ENCODE measurements at places on chromosomes 4 and X.

DNA sequence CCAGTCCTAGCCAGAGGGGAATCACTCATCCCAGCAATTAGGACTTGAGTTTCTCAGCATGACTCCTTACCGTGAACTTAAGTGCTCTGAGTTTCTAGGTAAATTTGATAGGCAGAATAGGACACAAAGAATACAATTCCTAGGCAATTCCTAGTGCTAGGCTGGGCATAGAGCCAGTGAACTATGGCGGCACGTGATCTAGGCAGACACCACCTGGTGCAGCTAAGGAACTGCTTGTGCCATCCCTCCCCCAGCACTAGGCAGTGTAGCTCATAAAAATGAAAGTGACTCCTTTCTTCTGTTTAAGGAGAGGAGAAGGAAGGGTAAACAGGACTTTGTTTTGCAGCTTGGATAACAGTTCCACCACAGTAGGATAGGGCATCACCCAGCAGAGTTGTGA is 736.3 kb upstream of the PCDH7 start:
- no peak for DNase-seq

DNA sequence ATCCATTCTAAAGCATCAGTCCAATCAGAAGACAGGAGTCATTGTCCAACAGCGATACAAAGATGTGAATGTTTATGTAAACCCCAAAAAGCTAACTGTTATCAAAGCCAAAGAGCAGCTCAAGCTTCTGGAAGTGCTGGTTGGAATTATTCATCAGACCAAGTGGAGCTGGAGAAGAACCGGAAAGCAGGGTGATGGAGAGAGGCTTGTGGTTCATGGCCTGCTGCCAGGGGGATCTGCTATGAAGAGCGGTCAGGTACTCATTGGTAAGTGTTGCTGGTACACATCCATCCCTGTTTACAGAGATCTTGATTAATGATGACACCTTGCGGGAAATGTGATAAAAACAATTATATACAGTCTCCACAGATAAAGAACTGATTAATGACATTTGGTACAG is 11.0 kb downstream of the INTU start:
- DNase-seq, result no peak

GRCh38 chr4:154595807-154596206 is 5.3 kb upstream of the FGA start:
- no peak for DNase-seq

DNA sequence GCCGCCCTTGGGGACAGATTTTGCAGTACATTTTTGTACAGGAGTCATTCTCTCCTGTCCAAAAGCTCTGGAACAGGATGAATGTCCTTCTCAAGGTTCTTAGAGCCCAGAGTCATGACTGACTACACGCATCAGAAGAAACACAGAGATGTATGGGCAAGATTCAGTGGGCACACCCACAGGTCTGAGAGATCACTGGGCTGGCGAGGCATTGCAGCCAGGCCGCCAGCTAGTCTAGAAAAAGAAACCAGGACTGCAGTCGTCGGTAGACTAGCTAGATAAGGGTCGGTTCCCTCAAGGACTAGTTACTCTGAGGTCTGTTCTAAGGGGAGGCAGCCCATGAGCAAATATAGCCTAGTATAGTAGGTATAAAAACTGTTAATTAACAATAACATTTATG is 19.8 kb downstream of the GBA3 start:
- no peak for DNase-seq

DNA sequence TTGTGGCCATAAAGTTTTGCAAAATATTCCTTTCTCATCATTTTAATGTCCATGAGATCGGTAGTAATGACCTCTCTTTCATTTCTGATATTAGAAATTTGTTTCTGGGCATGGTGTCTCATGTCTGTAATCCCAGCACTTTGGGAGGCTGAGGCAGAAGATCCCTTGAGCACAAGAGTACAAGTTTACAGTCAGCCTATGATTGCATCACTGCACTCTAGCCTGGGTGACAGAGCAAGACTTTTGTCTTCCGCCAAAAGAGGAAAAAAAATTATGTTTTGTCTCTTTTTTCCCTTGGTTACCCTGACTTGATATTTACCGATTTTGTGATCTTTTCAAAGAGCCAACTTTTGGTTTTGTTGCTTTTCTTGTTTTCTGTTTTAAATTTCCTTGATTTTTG is 10.8 kb upstream of the NKAP start:
- DNase-seq, result no peak

GRCh38 chr4:77155631-77156452 is 1.2 kb upstream of the CCNG2 start:
- DNase-seq, result no peak

- no peak for DNase-seq
Observed at GRCh38 chr4:66704243-66704642, 841.1 kb downstream of the CENPC start.

GRCh38 chr4:41098093-41099048 is 116.0 kb downstream of the APBB2 start:
- no peak for DNase-seq

DNA sequence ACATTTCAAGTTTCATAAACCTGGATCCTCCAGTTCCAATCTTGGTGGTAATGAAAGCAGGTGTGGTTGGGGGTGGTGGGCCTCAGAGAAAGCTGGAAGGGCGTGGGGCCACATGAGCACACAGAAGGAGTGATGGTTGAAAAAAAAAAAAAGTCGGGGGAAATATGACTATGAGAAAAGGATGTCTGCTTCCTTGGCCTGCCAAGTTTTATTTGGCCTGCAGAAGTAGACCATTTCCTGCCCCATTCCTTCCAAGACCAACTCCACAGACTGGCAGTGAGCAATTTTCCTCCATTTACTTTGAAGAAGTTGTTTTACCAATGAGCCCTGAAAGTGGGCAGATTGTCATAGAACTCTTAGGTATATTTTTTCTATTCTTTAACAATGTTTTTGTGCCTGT is 43.3 kb downstream of the LNX1 start:
- no peak for DNase-seq

GRCh38 chr4:189850239-189850856 is 90.3 kb upstream of the FRG1 start:
- DNase-seq, result no peak

DNA sequence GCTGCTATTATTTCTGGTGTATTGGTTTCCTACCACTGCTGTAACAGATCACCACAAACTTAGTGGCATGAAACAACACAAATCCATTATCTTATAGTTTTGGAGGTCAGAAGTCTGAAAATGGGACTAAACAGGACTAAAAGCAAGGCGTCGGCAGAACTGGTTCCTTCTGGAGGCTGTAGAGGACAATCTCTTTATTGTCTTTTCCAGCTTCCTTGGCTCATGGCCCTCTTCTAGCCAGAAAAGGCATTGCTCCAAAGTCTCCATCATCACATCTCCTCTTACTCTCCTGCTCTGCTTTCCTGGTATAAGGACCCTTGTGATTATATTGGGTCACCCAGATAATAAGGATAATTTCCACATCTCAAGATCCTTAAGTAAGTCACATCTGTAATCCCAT is 121.9 kb downstream of the CLCN4 start:
- no peak for DNase-seq

DNA sequence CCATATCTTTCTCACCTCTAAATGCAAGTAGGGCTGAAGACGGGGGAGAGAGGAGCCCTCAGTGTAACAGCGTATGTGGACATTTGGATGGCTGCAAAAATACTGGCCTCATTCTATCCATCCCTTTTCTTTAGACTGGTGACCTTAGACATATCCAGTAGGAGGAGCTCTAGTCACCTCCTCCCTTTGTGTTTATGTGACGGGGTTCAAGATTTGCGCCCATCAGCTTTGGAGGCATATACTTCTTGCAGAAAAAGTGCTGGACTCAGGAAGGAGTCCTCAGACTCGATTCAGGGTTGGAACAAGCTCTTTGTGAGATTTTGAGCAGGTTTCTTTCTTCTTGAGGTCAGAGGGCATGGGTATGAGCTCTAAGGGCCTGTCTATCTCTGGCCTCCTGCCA is 86.2 kb downstream of the MAMLD1 start:
- no peak for DNase-seq

GRCh38 chrX:128650326-128650725 is 598.1 kb upstream of the ACTRT1 start:
- no peak for DNase-seq

DNA sequence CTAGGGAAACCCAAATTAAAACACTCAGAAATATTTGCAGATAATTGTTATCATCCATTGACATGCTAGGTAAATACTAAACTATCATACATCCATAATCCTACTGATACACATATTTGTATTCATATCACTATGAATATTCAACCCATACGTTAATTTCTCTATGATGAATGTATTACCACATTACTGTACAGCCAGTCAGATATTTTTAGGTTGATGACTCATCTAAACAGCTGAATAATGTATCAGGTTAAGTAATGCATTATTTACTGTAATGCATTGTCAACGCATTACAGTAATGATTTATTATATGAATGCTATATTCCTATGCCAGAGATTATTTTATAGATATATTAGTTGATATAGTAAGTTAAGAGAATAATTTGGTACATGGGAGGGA is 37.1 kb downstream of the VEGFC start:
- no peak for DNase-seq

GRCh38 chr4:8857766-8858700 is 13.6 kb downstream of the HMX1 start:
- DNase-seq, result no peak

DNA sequence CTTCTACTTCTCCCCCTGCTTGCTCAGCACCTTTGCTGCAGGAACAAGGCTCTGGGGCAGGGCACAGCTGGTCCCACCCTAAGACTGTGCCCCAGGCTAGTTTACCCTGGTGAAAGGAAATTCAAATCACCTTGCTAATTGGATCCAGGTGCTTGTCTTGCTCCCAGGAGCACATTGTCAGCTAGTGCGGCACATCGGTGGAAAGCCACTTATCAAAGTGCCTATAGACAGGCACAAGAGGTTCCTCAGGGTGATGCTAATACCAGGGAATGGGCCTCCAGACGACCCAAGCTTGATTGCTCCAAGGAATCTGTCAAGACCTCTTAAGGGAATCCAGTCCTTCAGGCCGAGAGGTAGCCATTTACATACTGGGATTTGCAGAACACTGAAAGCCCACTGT is 64.5 kb upstream of the PRPS1 start:
- no peak for DNase-seq

DNA sequence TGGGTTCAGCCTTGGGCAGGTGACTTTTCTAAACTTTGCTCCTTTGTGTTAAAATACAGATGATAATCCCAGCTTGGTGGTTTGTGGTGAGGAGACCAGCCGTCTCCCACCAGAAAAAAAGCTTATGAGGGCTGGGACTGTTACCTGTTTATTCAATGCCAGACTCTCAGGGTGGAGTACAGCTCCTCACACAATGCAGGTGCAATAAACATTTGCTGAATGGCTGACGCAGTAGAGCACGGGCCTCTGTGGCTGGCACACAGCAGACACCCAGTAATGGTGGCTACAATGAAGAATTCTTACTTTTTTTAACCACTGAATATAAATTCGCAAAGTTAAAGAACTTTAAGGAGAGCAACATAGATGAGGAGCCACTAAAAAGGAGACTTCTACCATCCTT is 30.2 kb downstream of the BEND4 start:
- DNase-seq, result no peak

- no peak for DNase-seq
Observed at GRCh38 chr4:98556451-98556850, 102.0 kb downstream of the TSPAN5 start.

DNA sequence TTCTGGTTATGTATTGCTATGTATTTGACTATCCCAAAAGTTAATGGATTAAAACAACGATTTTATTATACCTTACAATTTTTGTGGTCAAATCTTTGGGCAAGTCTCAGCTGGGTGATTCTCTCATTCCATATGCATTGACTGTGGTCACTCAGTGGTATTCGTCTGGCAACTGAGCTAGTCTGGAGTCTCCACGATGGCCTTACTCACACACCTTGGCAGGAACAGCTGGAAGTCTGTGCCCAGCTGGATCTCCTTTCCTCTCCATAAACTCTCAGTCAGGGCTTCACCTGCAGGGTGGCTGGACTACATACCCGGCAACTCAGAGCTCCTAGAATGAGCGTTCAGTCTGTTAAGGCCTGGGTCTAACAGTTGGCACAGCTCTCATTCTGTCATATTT is 141.1 kb upstream of the WDFY3 start:
- DNase-seq, result no peak

DNA sequence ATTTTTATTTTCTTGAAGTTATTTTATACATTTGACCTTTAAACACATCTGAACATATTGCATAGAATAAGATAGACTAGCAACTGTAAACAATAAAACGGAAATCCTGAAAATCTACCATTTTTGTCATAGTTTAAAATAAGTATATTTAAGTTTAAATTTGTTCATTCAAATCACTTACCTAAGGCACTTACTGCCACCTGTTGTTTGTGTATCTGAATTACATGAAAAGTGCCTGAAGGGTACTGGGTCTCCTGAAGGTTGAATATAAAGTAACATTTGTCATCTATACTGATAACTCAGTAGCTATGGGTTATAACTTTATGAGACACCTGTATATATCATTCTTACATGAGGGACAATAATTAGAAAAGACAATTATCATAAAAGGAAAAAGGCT is 38.6 kb downstream of the TRPC5 start:
- no peak for DNase-seq

DNA sequence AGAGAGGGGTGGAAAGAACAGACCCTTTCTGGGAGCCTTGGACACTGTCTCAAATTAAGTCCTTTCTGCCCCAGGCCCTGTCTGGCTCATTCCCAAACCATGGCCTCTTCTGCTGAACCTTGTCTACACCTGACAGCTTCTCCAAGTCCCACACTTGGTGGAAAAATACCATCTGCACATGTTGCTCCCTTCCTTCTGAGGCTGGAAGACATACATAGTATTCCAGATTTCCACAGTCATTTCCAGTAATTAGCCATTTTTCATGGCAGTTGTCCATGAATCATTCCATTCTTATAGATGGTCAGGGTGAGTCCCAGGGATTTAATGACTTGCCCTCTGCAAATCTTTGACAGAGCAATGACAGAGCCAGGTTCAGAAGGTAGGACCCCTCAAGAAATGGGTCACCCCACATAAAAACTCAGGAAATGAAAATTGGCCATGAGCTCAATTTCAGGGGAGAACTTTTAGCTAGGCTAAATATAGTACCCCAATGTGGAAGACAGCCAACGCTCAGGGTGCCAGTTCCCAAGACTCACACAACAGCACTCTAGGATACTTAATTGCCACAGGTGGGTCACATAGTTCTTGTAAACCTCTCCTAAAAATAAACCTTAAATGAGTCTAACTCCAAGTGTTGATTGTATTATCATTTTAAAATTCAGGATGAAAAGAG is 16.2 kb upstream of the DAPP1 start:
- DNase-seq, result no peak

GRCh38 chr4:20254511-20255250 is 3.0 kb downstream of the SLIT2 start:
- no peak for DNase-seq

GRCh38 chr4:181822005-181822375 is 421.2 kb upstream of the TENM3 start:
- DNase-seq, result no peak

DNA sequence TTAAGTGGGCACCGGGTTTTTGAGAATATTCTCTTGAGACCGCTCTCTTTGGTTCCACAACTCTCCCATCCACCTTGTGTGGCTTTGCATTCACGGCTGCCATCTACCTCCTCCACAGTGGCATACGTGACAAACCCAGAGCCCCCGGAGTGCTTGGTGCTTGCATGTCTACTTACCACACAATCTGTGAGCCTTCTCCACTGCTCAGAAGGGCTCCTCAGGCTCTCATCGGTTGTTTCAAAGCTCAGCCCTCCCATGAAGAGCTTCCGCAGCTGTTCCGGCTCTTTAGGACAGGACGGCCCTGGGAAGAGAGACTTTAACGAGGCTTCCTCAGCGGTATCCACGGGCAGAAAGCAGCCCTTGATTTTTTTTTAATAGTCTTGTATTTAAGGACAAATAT is 167.6 kb upstream of the ANK2 start:
- no peak for DNase-seq

Measured in activated T-cell treated with anti-CD3 and anti-CD28 coated beads for 24 hours (primary cell).